ENCODE measurements at places on chromosomes 6 and 20. TPM values are rescaled to one million over a fixed set of nuclear protein-coding genes. Genes with fewer than 3 reads are reported as not detected.

The LY6G6D gene
- not detected for total RNA-seq

The COL12A1 gene
- total RNA-seq: 106 TPM

The NCOA3 gene
- 31.0 TPM for total RNA-seq

The KIAA0408 gene
- 19.6 TPM for total RNA-seq

The SRMS gene
- not detected for total RNA-seq

The GHRH gene
- not detected for total RNA-seq

The SESN1 gene
- 24.0 TPM for total RNA-seq

The ISM1 gene
- total RNA-seq: 0.98 TPM

The SLC17A3 gene
- total RNA-seq: not detected

The SLC17A2 gene
- not detected for total RNA-seq

The LGSN gene
- total RNA-seq: 0.25 TPM

The COL20A1 gene
- 3.1 TPM for total RNA-seq

The RAB23 gene
- 22.3 TPM for total RNA-seq

The ZKSCAN3 gene
- total RNA-seq: 8.0 TPM

The EEF1A2 gene
- 37.6 TPM for total RNA-seq

The SNX9 gene
- 34.8 TPM for total RNA-seq

The ERVFRD-1 gene
- total RNA-seq: not detected

The PLA2G7 gene
- 0.48 TPM for total RNA-seq

The TRIM10 gene
- total RNA-seq: not detected

The FHL5 gene
- total RNA-seq: not detected

The DOK5 gene
- 0.82 TPM for total RNA-seq

The CDSN gene
- 0.22 TPM for total RNA-seq

The OPRM1 gene
- not detected for total RNA-seq

The MUC22 gene
- 0.05 TPM for total RNA-seq

The BYSL gene
- 41.2 TPM for total RNA-seq

The TRIM40 gene
- not detected for total RNA-seq

The RIPOR3 gene
- total RNA-seq: 0.29 TPM

The WASF1 gene
- 26.3 TPM for total RNA-seq

The KHDRBS2 gene
- not detected for total RNA-seq

The FAM162B gene
- not detected for total RNA-seq

The PLCB4 gene
- 38.9 TPM for total RNA-seq

The RRBP1 gene
- total RNA-seq: 392 TPM

The EZR gene
- total RNA-seq: 171 TPM

The MC3R gene
- total RNA-seq: not detected

The TPX2 gene
- total RNA-seq: 41.6 TPM

The CST5 gene
- total RNA-seq: 0.41 TPM

The SLC35D3 gene
- not detected for total RNA-seq
